ENCODE measurements at places on chromosomes 2 and 18.

- no peak for DNase-seq
Observed at GRCh38 chr2:212032536-212033219, 505.9 kb downstream of the ERBB4 start.

- DNase-seq: no peak
Observed at GRCh38 chr2:126801473-126801872, 97.2 kb upstream of the TEX51 start.

DNA sequence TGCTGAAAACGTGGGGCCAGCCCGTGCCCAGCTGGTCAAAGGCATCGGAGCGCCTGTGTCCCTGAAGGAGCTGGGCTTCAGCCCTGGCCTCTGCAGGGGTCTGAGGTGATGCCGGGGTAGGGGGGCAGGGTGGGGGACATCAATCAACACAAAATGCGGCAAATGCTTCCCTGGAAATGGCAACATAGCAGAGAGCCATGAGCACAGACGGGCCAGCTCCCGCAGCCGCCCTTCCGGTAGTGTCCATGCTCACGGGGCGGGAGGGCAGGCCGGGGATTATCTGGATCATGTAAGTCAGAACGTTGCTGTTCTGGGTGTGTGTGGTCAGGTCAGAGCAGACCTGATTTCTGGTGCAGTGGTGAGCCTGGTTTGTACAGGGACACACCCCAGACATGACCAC lies 56.5 kb upstream of the TWIST2 start:
- DNase-seq: no peak

GRCh38 chr2:35220461-35220860 lies 1135.1 kb upstream of the CRIM1 start:
- DNase-seq: no peak

DNA sequence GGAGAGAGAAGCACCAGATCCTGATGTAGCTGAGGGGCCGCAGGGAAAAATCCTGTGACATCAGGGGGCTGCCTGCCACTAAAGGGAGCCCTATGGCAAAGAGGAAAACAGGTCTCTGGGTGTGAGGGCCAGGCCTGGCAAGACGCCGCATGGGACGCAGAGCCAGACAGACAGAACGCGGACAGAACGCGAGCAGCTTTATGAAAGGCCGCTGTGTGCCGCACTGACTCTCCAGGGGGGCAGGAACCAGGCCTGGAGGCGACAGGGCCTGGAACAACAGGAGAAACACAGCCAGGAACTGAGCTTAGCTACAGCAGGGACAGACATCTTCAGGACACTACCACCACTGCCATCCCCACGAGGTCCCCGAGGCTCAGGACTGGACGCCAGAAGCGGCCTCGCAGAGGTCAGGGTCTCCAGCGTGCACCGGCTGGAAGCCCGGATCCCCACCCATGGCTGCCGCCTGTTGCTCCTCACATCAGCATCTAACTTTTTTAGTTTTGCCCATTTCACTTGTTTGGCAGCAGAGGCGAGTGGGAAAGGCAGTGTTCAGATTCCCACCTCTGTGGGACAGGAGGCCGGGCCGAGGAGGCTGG lies 131.6 kb downstream of the VAPA start:
- DNase-seq: no peak

DNA sequence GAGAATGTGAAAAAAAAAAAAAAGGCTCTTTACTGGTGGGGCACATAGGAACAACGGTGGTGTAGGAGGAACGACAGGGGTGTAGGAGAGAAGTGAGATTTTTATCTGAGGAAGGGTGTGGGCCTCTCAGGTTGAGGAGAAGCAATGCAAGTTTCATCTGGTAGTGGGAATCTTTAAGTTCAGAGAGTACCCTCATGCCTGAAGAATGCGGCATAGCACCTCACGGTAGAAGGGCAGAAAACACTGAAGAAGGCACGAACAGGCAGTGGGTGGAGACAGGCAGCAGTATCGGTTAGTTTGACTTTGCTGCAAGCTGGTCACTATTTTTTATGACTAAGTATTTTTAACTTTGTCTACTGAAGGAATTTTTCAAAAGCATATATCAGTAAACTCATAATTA lies 52.2 kb upstream of the TSPYL6 start:
- DNase-seq: no peak

GRCh38 chr2:154551649-154552048 lies 146.8 kb upstream of the KCNJ3 start:
- no peak for DNase-seq

- DNase-seq: no peak
Observed at GRCh38 chr2:5121121-5121520, 571.1 kb upstream of the SOX11 start.

DNA sequence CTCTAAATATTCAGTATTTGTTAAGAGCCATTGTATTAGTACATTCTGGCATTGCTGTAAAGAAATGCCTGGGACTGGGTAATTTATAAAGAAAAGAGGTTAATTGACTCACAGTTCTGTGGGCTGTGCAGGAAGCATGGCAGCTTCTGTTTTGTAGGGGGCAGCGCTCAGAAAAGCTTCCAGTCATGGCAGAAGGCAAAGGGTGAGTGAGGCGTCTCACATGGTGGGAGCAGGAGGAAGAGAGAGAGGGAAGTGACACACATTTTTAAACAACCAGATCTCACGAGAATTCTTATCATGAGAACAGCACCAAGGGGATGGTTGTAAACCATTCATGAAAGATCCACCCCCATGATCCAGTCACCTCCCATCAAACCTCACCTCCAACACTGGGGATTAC lies 13.8 kb upstream of the CCDC102B start:
- DNase-seq: no peak

DNA sequence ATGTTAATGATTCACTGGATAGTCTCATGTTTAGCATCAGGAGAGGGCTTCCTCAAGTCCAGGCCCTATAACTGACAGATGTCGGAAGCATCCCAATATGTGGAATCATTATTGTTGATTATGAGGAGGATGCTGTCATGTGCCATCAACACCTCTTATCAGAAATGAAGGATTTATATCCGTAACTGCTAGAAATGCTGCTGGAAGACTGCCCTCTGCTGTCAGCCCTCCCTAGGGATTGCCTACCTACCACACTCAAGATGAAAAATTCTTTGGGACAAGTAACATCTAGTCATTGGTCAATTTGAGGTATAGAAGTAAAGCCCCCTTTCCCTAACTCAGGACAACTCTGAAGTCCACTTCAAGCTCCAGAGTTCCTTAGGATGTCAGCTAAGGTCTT lies 1166.5 kb upstream of the NXPH2 start:
- DNase-seq: no peak

DNA sequence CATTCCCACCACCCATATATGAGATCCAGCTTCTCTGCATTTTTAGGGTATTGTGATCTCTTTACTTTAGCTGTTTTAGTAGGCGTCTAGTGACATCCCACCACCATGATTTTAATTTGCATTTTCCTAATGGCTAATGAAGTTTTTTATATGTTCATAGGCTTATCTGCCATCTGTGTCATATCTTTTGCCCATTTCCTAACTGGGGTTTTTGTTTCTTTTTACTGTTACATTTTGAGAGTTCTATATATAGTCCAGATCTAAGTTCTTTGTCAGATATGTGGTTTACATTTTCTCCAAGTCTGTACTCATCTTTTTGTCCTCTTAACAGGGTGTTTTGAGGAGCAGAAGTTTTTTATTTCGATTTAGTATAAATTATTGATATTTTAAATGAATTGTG lies 39.6 kb downstream of the PTPN2 start:
- no peak for DNase-seq

- no peak for DNase-seq
Observed at GRCh38 chr2:222794585-222795449, 66.0 kb upstream of the ACSL3 start.

DNA sequence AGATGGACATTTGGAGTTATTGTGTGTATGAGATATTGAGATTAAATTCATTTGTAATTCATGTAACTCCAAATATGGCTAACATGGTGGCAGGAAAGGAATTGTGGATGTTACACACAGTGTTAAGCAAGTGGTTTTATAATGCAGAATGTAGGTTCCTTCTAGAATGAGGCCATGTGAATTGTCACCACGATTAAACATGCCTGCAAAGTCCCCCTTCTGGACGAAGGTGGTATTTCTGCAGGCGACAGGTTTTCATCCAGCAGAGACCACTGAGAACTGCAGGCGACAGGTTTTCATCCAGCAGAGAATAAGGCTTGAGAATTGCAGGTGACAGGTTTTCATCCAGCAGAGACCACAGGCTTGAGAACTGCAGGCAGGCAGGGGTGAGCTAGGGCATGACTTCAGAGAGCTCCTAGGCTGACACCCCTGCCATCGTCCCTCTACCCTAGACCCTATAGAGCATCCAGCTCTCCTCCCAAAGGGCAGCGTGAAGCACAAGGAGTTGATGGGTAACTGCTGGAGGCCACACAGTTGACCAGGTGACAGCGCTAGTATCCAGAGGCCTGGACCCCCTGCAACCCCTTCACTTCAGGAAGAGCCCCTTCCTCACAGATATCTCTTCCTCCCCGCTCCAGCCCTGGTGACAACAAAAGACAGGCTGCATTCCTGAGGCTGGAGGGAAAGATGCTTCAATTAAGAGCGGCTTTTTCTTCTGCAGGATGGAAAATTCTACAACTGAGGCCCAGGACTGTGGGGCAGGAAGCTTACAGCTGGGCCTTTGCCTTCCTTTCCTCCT lies 175.8 kb downstream of the LOXHD1 start:
- peak; percentile 12 for DNase-seq

GRCh38 chr18:6370886-6371635 lies 43.6 kb downstream of the L3MBTL4 start:
- no peak for DNase-seq

DNA sequence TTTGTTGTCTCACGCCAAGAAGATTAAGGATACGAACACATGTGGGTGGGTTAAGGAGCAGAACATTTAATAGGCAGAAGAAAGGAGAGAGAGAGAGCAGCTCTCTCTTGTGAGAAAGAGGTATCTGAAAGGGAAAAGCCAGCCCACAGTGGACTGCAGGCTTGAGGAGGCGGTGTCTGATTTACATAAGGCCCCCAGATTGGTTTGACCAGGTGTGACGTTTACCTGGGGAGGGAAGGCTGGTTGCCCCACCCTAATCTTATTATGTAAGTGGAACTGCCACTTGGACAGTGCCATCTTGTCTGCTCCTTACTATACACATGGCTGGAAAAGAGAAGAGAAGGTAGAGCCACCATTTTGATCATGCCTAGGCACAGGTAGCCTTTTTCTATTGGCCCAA lies 189.2 kb downstream of the NCK2 start:
- no peak for DNase-seq

GRCh38 chr18:32298171-32298667 lies 108.4 kb downstream of the MEP1B start:
- no peak for DNase-seq

DNA sequence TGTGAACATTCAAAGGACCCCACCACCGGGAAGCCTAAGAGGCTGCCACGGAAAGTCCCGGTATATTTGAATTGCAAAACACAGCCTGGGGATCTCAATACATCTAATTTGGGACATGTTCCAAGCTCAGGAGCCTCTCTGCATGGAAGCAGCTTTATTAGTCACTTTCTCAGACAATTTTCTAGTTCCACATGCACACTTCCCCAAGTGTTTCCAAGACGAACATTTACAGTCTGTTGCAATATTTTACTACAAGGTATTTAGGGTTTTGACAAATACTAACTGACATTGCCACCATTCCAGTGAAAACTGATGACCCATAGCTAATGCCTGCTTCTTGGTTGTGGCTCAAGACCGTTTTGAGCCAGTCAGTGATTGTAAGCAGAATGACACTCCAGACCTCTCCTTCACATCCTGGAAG lies 145.3 kb downstream of the NCKAP5 start:
- DNase-seq: peak; percentile 38

DNA sequence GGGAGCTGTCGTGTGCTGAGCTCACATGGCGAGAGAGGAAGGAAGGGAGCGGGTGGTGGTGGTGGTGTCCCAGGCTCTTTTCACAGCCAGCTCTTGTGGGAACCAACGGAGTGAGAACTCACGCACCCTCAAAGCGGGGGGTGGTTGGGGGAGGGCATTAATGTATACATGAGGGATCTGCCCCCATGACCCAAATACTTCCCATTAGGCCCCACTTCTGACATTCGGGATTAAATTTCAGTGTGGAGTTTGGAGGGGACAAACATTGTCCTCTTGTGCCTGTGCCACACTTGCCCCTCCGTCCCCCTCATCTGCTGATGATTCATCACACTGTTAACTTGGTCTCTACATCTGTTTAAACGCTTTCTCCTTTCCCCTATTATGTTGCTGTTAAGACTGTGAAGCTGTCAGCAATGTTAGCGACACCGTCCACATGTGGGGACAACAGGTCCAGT lies 22.5 kb downstream of the INPP4A start:
- no peak for DNase-seq

DNA sequence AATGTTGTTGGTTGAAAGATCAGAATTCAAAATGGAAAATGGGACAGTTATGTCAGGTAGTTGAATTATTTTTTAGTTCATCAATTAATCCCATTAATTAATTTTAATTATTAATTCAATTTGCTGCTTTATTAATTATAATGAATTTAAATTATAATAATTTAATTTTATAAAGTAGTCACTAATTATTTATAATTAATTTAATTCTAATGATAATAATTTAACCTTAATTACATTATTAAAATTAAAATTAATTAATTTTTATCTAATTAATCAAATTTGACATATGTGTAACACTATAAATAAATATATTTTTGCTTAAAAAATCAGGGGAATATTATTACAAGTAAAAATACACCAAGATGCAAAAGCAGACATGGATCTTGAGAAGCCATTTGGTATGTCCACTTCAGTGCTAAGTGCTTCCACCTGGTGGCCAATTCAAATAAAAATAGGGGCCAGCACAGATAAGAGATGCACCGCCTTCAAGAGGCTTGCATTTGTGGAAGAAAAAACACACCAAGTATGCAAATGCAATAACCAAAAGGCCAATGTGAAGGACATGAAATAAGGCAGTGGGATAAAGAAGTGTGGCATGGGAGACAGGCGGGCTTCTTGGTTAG lies 73.2 kb downstream of the MBP start:
- no peak for DNase-seq

- no peak for DNase-seq
Observed at GRCh38 chr2:239298116-239298804, 102.6 kb downstream of the HDAC4 start.

DNA sequence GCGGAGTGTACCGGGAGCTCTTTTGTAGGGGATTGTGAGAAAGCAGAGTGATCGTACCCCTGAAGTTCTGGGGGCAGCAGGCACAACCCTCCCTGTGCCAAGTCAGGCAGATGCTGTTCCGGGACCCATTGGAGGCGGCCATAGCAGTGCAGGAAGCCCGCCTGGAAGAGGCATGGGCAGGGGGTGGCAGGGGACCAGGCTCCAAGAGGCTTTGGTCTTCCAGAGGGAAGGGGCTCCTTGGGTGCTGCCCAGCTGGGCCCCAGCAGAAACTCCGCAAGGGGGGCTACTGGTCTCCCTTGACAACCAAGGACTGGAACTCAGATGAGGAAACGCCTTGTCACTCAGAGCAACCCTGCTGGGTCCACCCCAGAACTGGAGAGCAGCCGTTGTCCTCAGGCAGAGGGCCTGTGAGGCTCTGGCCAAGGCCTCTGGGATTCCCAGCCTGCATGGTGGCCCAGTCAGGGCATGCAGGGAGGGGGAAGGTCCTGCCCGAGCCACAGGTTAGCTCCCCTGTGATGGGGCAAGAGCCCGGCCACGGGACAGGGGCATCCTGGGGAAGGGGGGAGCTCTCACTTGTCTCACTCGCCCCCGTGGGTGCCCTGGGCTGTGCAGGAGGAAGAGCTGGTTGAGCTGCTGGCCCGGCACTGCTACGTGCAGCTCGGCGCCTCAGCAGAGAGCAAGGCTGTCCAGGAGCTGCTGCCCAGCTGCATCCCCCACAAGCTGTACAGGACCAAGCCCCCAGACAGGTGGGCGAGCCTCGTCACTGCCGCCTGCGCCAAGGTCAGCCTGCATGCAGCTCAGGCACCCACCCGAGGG lies 21.0 kb upstream of the GPR17 start:
- DNase-seq: no peak
